ENCODE measurements at places on chromosomes 6 and 20.

DNA sequence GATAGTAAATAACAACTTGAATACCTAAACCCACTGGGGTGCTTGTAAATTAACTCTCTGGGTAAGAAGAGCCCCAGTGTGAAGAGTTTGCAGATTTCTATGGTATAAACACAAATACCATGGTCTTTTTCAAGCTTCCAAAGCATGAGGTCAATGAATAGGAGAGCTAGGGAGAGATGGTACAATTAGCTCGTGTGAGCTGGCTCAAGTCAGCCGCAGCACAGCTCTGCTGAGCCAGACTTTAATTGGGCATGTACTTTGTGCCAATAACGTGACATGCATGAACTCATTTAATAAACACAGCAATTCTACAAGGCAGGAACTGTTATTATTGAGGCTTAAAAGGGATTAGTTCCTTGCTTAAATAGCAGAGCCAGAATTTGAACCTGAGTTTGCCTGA, 684.2 kb downstream of the KIF16B start:
- no peak for DNase-seq

- DNase-seq: no peak
Observed at GRCh38 chr20:11030351-11030750, 356.6 kb upstream of the JAG1 start.

DNA sequence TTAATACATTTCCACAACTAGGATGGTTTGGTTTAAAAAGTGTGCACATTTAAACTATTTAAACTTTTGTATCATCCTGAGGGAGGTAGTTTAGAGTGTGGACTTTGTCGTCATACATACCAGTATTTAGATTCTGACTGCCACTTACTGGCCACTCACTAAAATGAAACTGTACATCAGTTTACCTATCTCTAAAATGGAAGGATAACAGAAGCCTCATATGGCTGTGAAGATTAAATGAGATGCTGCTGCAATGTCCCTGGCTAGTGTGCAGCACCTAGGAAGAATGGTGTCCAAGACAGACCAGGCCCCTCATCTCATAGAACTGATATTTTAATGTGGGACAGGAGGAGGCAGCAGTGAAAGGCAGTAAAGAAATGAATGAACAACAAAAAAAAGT, 12.0 kb upstream of the PKIG start:
- no peak for DNase-seq

DNA sequence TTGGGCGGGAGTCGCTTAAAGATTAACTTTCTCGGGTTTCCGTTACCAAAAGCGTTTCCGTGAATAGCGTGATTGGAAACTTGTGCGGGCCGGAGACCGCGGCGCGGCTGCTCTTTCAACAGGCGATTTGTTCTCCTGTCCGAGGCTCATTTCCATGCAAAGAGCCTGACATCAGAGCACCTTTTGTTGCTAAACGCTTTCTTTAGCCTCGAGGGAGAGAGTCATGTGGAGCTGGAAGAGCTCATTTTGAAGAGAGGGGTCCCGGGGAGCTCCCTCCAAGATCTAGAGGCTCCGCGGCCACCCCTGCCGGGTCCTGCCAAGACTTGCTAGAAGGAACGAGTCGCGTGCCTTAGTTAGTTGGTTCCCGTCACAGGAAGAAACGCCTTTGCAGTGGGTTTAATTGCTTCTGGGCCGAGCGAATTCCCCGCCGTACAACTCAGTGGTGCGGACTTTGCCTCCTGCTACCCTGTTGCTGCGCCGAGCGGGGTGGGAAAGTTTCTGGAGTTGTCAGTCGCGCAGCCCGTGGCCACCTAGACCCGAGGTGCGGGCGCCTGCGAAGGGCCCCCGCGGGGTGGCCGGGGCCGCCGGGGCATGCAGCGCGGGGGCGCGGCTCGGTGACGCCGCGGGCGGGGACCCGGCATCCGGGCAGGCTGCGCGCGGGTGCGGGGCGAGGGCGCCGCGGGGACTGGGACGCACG, at the start of gene SASH1:
TSS of gene SASH1 (plus strand) at position 489 of the 697 bp plus-strand sequence. CDS start 230 bp downstream, outside the sequence.
- DNase-seq: peak; percentile 83

DNA sequence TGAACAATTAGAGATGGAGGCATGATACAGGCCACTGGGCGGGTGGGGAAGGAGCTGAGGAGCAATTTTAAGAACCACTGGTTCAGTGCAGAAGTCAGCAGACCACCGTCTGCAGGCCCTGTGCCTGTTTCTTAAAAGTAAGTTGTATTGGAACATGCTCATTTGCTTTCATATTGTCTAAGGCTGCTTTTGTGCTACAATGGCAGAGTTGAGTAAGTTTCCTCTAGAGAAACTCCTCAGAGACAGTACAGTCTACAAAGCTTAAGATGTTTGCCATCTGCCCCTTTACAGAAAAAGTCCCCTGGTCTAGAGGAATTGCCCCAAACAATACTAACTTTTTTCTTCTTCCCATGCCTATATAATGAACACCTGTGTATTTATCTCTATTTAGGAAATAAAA, 28.5 kb upstream of the UBE2J1 start:
- no peak for DNase-seq

DNA sequence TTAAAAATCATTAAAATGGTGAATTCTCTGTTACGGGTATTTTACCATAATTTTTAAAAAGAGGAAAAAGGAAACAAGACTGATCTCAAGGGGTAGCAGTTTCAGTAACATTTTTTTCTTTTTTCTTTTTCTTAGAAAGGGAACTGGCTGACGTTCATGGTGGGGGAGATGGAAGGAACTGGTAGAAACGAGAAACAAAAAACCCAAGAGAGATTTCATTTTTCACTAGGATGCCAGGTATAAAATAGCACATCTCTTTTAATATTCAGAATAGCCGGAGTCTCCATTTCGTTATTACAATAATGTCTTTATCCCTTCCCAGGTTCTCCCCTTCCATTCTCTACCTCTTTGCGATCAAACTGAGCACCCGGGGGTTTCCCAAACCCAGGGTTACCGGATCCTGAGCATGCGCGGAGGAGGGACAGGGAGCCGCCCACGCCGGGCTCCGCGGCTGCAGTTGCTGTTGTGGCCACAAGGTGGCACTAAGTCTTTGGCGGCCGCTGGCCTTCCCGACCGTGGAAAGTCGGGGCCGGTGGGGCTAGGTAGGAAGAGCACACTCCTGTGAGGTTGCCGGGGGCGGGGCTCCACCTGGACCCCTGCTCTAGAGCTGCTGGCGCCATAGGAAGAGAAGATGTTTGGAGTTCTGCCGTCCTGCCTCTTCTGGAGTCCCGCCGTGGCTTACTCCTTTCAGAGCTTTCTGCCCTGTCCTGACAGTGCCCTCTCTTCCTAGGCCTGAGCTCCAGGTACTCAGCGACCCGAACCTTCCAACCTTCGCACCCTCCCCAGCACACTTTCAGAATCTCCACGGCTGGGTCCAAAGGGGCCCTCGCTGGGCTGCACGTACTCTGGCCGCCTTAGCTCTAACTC, 146.8 kb downstream of the SH3BGRL2 start:
- DNase-seq: peak; percentile 90

GRCh38 chr6:20402342-20403069, 827 bp downstream of the E2F3 start:
- peak; percentile 36 for DNase-seq

DNA sequence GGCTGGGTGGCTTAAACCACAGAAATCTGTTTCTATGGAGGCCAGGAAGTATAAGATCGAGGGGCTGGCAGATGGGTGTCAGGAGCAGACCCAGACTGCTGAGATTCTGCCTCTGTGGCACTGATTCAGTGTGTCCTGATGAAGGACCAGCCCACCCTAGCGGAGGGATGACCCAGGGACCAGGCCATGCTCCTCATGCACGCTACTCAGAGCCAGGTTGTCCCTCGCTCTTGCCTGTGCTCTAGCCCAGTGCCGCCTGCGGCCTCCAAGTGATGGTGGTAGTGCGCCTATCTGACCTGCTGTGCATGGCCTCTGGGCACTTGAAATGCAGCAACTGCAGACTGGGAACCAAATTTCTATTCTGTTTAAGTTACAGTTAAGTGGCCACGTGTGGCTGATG, 13.1 kb upstream of the APMAP start:
- no peak for DNase-seq

GRCh38 chr6:123030282-123030681, 34.2 kb downstream of the CLVS2 start:
- no peak for DNase-seq

DNA sequence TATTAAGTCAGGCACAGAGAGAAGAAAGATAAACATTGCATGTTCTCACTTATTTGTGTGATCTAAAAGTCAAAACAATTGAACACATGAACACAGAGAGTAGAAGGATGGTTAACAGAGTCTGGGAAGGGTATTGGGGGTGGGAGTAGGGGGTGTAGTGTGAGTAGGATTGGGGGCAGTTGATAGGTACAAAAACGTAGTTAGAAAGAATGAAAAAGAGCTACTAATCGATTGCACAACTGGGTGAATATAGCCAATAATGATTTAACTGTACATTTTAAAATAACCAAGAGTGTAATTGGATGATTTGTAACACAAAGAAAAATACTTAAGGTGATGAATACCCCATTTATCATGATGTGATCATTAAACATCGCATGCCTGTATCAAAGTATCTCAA, 333.3 kb downstream of the HAO1 start:
- DNase-seq: no peak

DNA sequence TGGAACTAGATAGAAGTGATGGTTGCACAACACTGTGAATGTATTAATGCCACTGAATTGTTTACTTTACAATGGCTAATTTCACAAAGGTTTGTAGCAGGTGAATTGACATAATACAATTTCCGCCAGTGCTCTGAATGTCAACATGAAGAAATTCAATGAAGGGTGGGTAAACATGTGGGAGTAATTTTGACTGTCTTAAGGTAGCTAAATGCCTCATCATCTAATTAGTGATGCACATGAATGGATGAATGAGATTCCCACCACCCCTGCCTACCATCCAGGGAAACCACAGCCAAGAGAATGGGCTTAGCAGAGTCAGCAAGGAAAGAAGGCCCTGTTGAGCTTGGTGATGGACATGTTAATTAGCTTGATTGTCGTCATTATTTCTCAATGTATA, 275.3 kb downstream of the ALDH8A1 start:
- DNase-seq: no peak

- no peak for DNase-seq
Observed at GRCh38 chr20:57621421-57622200, 1.4 kb upstream of the ZBP1 start.

DNA sequence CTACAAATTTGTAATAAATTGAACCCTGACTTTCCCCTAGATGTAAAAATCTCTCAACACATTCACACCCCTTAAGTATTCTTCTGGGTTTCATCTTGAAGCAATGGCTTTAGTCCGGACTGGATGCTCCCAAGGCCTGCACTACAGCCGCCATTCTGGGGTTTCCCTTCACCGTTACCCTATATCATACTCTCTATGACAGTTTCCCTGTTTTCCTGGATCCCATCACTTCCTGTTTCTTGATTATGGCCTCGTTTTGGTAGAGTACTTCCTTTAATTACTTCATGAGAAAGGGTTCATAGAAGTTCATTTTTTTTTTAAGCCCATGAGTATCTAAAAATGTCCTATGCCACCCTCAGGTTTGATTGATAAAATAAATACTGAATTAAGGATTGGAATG, 11.7 kb downstream of the FIG4 start:
- DNase-seq: no peak

DNA sequence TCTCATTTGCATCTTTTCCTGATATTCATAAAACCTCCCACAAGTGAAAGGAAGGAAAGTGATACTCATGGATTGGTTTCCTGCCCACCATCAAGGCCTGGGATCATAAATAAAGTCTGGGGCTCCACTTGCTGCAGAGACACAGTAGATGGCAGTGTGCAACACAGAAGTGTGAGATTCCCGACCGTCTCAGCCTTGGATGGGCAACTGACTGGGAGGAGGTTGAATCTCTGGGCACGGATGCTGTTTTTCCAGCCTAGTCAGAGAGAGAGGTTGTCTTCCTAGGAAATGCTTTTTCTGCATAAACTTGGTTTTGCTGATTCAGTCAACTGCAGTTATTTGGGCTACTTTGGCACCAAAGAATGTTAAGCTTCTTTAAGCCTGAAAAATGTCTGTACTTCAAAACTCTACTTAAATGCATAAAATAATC, 9.9 kb upstream of the RFPL4B start:
- peak; percentile 84 for DNase-seq

GRCh38 chr20:59573837-59574236, 30.5 kb upstream of the PHACTR3 start:
- no peak for DNase-seq

GRCh38 chr20:50850721-50851286, 55.9 kb downstream of the BCAS4 start:
- DNase-seq: no peak

GRCh38 chr6:89298680-89299465, 16.2 kb downstream of the GABRR2 start:
- peak; percentile 45 for DNase-seq

DNA sequence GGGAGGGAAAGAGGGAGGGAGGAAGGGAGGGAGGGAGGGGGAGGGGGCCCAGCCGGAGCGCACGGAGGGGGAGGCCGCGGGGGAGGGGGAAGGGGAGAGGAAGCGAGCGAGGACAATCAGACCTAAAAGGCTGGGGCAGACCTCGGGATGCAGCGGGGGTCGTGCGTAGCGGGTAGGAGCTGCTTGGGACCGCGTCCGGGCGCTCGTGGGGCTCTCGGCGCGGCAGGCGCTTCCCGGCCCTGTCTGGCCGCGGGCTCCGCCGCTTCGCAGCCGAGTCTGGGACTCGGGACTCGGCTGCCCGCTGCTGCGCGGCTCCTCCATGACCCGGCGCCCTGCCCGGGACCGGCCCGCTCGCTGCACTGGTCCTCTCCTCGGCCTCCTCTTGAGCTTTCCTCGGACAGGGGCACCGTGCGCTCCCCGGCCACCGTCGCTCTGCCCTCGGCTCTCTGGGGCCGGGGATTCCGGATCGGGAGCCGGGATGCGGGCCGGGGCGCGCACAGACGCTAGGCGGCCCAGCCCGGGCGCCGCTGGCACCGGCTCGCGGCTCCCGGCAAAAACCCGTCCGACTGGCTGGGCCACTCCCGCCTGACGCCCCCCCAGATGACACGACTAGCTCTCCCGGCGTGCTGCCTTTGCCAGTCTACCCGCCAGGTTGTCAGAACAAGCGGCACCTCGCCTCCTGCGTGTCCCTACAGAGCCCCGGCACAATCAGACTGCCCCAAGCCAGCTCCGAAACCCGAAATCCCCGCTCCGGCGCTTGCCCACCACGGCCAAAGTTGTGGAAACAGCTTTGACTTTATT, 2.2 kb downstream of the TFAP2A start:
- peak; percentile 73 for DNase-seq

Measured in HuH-7 (cell line).